ENCODE measurements at places on chromosomes 5 and 9.

DNA sequence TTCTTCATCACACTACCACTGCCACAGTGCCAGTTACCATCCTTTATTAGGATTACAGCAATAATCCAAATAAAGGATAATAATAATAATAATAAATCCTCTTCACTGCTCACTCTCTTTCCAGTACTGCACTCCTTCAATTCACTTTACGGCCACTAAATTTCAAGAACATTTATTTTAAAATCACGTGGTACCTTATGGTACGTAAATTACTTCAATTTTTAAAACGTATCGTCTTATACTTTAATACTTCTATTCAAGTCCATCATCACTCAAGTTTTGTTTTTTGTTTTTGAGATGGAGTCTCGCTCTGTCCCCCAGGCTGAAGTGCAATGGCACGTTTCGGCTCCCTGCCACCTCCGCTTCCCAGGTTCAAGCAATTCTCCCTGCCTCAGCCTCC is 36.5 kb downstream of the PTBP3 start:
- no peak for DNase-seq

DNA sequence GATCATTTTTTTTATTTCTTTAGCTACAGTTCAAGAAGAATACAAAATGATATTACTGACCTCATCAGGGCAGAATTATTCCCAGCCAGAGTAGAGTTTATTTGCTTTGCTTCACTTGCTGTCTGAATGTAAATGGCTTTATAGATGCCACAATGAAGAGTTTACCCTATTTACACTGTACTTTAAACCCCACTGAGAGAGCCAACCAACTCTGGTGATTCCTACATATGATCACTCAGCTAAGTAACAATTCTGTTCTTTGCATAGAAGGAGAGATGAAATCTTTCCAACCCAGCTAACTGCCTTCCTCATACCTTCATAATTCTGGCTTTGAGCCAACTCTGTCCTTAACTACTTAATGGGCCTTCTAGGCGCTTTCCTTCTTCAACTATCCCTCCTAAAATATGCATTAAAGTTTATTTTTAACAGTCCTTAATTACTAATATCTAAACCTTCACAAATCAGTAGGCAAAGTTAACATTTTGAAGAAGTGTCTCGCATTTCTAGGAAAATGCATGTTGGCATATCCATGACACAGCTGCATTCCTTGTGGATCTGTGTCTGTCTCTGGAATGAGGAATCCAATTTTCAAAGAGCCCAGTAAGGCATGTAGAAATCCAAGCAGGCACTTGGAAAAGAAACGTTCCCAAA is 284.8 kb upstream of the GRAMD2B start:
- DNase-seq = no peak

- DNase-seq = no peak
These were observed 34.7 kb downstream of the CSNK1G3 start for GRCh38 chr5:123546657-123547056.

- DNase-seq = no peak
These were observed 1.6 kb upstream of the SAR1B start for GRCh38 chr5:134634227-134634626.

GRCh38 chr5:107277485-107278125 is 393.1 kb downstream of the EFNA5 start:
- no peak for DNase-seq

- no peak for DNase-seq
These were observed 58.1 kb upstream of the SPTLC1 start for GRCh38 chr9:92173318-92173717.

- no peak for DNase-seq
These were observed 135.7 kb upstream of the PHYKPL start for GRCh38 chr5:178368274-178368673.

- no peak for DNase-seq
These were observed 2.3 kb downstream of the F2RL1 start for GRCh38 chr5:76821136-76821535.

GRCh38 chr5:74446725-74447241 is 193.7 kb downstream of the ENC1 start:
- no peak for DNase-seq

GRCh38 chr5:88815050-88815789 is 67.8 kb downstream of the MEF2C start:
- no peak for DNase-seq

GRCh38 chr5:75656311-75657003 is 45.2 kb downstream of the ANKDD1B start:
- no peak for DNase-seq

GRCh38 chr5:1820926-1821325 is 19.7 kb downstream of the NDUFS6 start:
- no peak for DNase-seq

- DNase-seq = no peak
These were observed at the start of gene IFNA14 for GRCh38 chr9:21239911-21240310. Gene IFNA14 (minus strand): TSS chr9:21240005. CDS start chr9:21239935, 70 bp downstream.

DNA sequence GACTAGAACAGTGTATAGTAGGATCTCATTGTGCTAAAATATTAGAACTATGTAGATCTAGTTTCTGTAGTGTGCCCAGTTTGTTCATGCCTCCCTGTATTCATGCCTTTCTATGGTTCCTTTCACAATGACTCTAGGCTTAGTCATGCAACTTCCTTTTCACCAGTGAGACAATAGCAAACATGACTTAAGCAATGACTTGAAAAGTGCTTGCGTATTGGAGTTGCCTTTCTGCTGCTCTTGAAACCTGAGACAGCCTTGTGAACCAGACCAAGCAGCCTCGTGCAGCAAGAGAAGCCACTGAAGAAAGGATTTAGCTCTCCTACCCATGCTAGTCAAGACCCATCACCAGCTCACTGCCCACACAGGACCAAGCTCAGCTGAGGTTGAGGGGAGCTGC is 294.5 kb upstream of the TAS2R1 start:
- DNase-seq = no peak

DNA sequence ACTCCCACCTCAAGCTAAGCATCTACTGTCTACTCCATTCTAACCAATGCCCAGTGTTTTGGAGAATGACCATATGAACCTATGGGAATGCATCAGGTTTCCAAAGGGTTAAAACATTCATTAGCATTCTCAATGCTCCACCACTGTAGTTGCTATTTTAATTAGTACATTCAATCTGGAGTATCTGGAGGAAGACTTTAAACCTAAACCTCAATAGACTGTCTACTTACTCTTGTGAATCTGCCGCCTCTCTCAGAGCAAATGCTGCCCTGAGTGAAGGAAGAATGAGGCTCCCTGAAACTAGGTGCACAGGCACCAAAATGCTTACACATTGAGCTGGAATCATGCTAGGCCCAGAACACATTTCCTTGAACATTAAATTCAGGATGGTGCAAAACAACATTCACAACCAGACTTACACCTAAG is 2.0 kb downstream of the ENC1 start:
- DNase-seq = no peak

- no peak for DNase-seq
These were observed 278.2 kb downstream of the DMRT2 start for GRCh38 chr9:1328341-1328740.

- DNase-seq = peak; percentile 42
These were observed 45.4 kb downstream of the RAB14 start for GRCh38 chr9:121156263-121156731.

- no peak for DNase-seq
These were observed 1349.5 kb downstream of the EFNA5 start for GRCh38 chr5:106321242-106321641.

DNA sequence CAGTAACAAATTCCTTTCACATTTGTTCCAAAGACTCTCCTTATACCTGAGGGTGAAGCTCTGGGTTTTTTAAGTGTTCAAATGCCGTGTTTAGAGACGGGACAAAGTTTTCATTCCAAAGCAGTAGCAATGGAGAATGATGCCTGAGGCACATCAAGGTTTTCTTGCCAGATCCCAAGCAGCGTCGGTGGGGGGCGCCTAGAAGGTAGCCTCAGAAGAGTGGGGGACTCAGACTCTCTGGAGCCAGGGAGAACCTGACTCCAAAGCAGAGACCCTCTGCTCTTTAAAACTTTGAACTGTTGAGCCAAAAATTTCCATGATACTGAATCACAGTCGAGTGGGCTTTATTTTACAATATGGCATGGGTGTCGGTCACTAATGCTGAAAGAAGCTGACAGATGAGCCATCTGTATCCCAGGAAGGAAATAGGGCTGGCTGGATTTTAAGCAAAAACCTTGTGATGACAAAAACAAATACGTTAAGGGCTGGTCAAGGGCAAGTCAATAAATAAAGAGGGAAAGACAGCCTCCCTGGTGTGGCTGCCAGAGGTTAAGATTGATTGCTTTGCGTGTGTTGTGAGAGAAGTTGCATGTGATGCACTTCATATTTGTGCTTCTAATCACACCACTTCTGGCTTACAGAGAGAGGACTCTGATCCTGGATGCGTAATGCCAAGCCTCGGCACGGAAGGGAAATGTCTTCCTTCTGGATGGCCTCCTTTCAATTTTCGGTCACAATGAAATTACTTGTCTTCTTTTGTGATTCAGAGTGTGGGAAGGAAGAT is 161.1 kb upstream of the EFNA5 start:
- no peak for DNase-seq

DNA sequence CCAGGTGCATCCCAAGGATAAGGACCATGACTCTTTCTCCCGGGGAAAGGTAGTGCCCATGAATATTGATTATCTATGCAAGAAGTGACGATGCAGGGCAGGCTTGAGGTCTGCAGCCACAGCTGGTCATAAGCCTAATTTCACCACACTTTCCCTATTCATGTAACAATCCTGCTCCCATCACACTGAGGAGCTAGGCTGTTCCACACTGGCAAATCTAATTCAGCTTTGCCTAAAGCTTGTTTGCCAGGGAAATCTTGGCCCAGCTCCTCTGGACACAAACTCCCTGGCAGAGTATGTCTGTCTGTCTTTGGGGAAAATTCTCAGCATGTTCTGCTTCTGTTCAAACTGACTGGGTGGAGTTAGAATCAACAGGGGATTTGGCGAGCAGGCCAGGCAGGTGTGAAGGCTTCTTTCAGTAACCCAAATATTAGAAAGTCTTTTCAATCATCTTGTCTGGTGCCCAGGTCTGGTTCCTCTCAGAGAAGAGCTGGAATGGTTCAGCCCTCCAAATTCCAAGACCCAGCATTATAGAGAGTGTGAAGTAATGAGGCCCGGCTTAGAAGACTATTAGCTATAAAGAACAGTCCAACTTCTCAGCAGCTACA is 88.5 kb upstream of the SPDL1 start:
- no peak for DNase-seq

DNA sequence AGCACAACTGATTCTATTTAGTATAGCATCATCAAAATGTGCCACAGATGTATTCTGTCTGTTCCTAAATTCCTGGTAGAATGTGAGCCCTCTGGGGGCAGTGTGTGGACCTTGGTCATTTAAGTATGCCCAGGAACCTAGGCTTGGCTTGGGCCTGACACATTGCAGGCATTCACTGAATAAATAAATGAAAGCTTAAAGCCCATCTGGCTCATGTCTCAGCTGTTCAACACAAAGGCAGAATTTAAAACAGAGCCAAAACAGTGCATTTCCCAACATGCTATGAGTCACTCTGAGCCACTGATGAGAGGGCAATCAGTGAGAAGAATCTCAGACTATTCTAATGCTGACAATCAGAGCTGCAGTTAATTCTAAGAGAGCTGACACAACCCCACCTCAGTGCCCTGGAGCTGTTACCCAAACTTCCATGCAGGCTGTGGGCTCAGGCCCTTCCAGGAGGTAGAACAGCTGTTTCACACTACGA is 8.1 kb downstream of the FAM193B start:
- DNase-seq = no peak

DNA sequence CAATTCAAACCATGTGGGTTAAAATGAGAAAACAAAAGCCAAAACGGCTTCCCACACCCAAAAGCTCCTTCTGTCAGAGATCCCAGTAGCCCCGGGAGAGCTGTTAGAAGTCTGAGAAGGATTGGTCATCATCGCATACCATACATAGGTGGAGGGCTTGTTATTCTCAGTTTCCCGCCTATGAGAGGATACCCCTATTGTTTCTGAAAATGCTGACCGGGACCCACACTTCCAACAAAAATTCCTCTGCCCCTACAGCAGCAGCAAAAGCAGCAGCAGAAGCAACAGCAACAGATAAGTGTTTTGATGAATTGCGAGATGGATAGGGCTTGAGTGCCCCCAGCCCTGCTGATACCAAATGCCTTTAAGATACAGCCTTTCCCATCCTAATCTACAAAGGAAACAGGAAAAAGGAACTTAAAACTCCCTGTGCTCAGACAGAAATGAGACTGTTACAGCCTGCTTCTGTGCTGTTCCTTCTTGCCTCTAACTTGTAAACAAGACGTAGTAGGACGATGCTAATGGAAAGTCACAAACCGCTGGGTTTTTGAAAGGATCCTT is at the start of gene TEK:
Gene TEK (plus strand): TSS at position 245 of the 561 bp plus-strand sequence. CDS start 366 bp downstream, outside the sequence.
- no peak for DNase-seq

DNA sequence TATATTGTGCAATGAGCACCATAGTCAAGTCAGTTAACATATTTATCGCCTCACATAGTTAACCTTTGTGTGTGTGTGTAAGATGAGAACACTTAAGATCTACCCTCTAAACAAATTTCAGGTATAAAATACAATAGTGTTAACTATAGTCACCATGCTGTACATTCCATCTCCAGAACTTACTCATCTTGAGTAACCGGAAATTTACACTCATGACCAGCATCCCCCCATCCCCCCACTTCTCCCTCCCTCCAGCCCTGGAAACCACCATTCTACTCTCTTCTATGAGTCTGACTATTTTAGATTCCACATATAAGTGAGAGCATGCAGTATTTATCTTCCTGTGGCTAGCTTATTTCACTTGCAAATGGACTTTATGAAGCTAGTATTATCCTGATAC is 40.3 kb downstream of the ZNF354A start:
- DNase-seq = no peak
